ENCODE measurements at places on chromosomes 1 and 21.
A peak's percentile ranks its signal among the peaks of the same experiment; 100 is the strongest.

DNA sequence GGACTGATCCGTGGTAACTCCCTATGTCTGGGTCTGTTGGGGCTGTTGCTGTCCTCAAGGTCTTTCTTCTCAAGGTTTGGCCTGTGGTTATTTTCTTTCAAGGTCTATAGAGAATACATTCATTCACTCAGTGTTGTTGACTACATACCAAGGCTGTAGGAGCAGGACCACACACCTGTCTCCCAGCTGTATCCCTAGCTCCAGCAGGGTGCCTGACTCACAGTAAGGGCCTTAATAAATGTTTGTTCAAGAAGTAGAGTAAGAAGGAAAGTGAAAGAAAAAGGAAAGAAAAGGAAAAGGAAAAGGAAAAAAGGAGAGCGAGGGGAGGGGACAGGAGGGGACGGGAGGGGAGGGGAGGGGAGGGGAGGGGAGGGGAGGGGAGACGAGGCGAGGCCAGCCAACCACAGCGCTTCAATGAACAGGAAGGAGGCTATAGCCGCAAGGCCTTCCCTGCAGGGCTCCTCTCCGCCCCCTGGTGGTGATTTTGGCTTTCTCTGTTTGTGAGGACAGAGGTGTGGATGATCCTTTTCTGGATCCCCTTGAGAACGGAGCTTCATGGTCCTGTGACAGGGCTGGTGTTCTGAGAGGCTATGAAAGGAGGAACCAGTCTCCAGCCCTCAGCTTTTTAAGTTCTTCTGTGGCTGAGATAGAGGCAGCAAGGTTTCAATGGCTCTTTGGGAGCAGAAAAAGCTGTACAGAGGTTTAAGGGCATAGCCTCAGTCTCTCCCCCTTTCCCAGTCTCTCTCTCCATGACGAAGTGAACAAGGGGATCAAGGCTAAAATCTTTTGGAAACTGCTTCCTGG is 30.6 kb upstream of the LCE5A start:
- no peak for DNase-seq

DNA sequence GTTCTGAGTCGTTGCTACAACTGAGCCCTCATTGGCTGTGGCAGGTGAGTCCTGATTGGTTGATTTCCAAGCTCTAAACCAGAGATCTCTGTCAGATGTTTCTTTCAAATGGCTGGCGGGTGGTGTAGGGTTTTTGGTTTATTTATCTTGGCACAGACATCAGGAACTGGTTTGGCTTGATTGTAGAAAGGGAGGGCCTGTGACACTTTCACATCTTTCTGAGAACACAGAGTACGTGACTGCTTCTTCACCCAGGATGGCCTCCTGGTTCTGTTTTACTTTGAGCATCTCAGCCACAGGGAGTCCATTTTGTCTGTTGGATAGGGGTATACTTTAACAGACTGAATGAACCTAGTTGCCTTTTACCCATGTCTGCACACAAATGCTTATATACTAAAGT is 89.4 kb upstream of the GPR52 start:
- no peak for DNase-seq

GRCh38 chr1:225347123-225347683 is 80.6 kb downstream of the LBR start:
- no peak for DNase-seq

DNA sequence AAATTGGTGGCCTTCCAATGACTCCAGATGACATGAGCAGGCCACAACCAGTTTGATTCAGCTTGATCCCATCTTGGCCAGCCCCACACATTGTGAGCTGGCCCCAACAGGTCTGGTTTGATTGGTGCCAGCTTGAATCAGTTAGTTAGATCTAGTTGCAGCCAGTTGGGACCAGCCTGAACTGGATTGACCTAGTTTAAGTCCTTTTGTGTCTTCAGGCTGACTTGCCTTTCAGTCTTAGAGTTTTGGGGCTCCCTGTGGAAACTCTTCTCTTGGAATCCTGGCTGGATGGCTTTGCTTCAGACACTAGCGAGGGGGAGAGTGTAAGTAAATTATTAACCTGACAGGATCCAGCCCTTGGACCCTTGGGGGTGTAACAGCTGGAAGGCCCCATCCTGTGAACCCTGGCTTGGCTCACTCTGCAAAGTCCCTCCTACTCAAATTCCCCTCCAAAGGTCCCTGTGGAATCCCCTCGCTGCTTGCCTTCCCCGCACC is 36.2 kb upstream of the POU3F1 start:
- no peak for DNase-seq

DNA sequence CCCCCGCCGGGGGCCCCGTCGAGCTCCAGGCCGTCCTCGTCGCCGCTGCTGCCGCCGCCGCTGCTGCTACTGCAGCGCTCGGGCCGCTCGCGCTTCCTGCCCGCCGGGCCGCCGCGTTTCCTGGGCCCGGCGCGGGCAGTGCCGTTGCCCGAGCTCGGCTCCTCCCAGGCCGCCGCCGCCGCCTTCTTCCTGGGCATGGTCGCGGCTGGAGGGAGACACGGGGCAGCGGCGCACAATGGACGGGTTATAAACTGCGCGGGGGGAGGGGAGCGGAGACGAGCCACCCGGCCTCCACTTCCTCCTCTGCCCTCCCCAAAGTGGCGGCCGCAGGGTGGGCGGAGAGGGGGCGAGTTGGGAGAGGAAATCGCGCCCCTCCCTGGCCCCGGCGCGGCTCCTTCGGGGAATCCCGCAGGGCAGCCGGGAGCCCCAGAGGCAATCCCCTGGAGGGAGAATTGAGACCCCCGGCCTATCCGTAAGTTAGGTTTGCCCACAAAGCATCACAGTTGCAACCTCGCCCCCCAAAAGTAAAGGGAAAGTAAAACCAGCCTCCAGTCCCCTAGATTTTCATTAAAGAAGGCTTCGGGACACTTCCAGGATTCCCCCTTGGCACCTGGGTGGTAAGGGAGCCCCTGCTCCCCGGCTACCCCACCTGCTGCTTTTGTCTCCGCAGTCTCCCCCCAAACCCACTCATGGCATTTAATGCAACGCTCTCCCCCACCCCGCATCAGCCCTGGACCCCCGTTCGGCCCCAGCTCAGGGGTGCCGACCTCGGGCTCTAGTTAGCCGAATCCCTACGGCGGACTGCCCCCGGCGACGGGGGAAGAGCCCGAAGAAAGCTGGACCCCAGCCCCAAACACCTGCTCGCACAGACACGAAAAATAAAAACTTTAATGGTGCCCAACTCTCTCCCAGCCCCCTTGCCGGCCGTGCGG is 893 bp downstream of the RCC2 start:
- peak; percentile 83 for DNase-seq

- DNase-seq = no peak
Measured at GRCh38 chr1:83500987-83501591, 497.8 kb downstream of the TTLL7 start.

DNA sequence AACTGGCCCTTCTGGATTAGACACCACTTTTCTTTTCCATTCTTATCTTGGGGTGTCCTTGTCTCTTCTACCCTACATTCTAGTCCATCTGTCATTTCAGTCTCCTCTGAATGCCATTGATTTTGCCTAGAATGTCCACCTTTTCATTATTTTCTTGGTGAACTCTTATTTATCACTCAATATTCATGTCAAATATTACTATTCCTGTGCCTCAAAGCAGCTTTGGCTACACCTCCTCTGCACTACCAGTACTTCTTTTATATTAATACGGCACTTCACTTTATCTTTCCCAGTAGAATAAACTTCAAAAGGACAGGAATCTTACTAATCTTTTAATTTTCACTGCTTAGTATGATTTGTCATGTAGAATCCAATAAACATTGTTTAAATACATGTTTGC is 186.4 kb upstream of the DPYD start:
- no peak for DNase-seq

DNA sequence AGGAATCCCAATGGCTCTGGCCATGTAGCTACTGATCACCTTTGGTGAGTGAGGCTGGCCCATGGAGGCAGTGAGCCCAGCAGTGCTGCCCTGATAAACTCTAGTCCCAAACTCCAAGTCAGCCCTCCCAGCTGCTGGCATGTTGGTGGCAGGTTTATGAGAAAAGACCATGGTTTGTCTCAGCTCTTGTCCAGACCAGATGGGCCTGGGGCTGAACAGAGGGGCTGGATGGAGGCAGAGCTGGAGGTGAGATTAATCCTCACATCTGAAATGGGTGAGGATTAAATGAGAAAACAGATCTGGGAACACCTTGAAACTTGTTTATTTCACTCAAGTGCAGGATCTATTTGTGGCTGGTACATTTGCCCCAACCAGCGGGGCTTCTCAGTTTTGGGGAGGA is 3.2 kb downstream of the TMEM269 start:
- no peak for DNase-seq

DNA sequence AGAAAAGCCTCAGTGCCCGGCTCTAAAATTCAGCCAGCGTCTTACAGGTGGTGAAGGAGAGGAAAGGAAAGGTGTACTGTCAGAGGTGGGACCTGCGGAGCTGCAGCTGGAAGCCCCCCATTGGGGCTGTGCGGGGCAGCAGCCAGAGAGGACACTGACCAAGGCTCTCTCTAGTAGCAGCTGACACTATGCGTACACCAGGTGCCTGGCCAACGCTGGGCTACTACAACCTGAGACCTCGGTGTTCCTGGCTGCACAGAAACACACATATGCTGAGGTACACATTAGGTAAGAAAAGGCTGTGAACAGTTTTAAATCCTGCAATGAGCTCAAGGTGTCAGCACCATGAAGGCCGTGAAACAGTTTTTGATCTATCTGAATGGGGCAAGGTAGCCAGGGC is 55.5 kb upstream of the EDN2 start:
- DNase-seq = no peak

DNA sequence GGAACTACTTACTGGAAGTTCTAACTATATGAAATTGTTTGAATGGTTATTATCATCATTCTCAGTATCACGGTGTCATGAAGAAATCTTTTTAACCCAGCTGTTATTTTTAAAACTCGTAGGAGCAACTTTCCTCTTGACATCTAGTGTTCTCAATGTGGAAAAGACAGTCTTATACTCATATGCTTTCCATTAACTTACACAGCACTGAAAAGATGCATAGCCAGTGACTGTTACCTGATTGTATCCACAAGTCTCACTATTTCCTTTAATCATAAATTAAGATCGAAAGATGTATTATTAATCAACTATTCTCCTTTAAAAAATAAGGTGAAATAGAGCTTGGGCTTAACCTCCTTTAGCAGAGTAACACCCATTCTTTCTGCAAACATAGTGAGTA is 59.7 kb upstream of the TNFSF4 start:
- DNase-seq = no peak

DNA sequence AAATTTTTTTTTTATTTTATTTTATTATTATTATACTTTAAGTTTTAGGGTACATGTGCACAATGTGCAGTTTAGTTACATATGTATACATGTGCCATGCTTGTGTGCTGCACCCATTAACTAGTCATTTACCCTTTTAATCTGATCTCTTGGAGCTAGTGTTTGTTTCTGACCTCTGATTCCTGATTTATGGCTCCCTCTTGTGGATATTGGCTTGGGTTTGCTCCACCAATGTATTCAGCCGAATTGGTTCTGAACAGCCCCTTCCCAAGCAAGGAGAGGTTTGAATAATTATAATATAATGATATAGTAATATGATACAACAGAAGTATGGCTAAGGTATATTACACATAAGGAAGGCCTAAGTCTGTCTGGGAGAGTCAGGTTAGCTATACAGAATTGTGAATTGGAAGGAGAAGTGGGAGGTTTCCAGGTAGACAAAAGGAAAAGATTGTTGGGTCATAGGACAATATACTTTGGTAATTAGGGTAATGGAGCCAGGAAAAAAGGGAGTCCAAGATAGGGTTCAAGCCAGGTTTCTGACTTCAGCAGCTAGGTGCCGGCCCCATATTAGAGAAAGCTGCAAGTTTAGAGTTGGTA is 53.1 kb upstream of the HMCN1 start:
- DNase-seq = peak; percentile 59

DNA sequence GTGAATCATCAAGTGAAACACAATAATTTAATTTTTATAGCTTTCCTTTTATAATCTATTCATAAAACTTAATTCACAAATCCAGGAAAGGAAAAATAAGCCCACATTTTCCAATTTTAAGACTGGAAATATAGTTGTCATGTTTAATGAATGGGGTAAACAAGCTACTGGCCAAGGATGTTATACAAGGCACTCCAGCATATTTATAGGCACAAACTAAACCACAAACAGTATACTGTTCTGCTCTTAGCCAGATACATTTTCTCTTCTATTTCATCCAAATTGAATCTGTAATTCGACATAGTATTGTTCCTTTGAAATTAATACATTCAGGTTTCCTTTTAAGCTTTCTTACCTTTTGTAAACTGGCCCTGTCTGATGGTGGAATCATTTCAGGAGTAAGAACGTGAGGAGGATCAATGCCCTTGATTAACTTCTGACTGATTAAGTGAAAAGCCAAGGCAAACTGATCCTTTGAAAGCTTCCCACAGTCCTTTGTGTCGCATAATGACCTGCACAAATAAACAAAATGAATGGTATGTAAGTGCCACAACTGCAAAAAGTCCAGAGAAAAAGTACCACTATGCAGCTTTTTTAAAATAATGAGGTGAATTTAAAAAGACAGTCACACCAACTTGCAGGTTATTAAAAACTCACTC is 74.4 kb downstream of the EPS15 start:
- no peak for DNase-seq

- DNase-seq = no peak
Measured at GRCh38 chr1:229941831-229942230, 125.2 kb upstream of the GALNT2 start.

DNA sequence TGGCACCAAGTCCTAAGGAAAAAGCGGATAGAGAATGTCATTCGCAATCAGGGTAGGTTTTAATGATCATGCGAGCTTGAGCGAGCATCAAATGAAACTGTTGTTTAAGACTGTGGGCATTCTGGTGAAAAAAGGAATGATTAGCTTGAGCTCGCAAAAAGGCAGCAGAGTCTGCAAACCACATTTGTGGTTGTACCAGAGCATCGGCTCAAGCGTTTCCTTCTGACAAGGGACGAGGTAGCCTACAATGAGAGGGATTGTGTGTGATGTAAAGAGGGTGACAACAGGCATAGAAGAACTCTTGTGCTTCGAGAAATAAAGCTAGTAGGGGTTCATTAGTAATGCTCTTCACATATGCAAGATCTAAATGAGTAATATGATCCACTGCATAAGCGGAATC is 11.1 kb upstream of the CD48 start:
- no peak for DNase-seq

GRCh38 chr1:206911064-206911663 is 10.6 kb downstream of the FCMR start:
- DNase-seq = no peak

GRCh38 chr1:17194615-17195528 is 10.1 kb upstream of the PADI1 start:
- peak; percentile 50 for DNase-seq

GRCh38 chr1:236081546-236082227 is 16.8 kb upstream of the NID1 start:
- DNase-seq = peak; percentile 66

DNA sequence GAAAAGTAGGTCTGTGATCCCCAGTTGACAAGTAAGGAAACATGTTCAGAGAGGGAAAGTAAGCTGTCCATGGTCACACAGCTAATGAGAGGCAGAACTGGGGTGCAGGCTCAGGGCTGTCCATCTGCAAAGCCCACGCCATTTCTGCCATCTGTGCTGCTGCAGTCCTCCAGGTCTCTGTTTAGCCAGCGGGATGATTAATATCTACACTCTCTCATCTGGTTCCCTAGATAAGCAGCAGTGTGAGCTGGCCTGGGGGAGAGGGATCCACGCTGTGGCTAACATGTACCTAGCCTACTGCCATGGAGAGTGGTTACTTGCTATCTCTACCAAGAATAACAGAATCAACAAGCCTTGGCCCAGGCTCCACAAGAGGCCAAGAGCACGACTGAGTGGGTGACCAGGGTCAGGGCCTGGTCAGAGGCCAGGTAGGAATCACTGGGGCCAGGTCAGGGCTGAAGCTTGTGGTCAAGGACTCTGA is 75.2 kb downstream of the TRABD2B start:
- no peak for DNase-seq

GRCh38 chr1:17117451-17118265 is 1.6 kb downstream of the PADI2 start:
- DNase-seq = no peak
